ENCODE measurements at places on chromosomes 5 and 9.

- no peak for DNase-seq
Observed at GRCh38 chr5:131509801-131510200, 125.2 kb downstream of the RAPGEF6 start.

DNA sequence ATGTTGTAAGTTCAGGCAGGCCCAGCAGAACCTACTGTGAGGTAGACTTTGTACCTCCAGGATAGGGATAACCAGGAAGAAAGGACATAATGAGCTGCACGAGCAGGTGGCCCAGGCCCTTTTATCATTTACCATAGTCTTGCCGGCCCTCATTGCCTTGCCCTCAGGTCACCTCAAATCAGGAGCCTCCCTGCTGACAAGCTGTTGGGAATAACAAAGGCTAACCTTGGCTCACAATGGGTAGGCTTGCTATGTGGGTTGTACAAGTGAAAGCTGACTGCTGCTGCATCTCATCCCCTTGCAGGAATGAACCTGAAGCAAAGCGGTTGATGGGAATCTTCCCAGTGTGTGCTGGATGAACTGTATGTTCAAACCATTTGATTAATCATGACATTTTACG lies 159.5 kb upstream of the ACTBL2 start:
- DNase-seq = no peak

- no peak for DNase-seq
Observed at GRCh38 chr9:87685871-87686519, 39.9 kb upstream of the CTSL start.

- no peak for DNase-seq
Observed at GRCh38 chr5:5198135-5198534, 58.0 kb downstream of the ADAMTS16 start.

- no peak for DNase-seq
Observed at GRCh38 chr5:7394889-7395431, 978 bp upstream of the ADCY2 start.

GRCh38 chr5:140240987-140241706 lies 61.8 kb downstream of the PFDN1 start:
- peak; percentile 73 for DNase-seq

- DNase-seq = no peak
Observed at GRCh38 chr5:156379206-156379605, 52.2 kb downstream of the SGCD start.

- no peak for DNase-seq
Observed at GRCh38 chr5:13673511-13673910, 271.0 kb downstream of the DNAH5 start.

- DNase-seq = no peak
Observed at GRCh38 chr5:92694067-92694466, 887.0 kb downstream of the NR2F1-AS1 start.

GRCh38 chr5:146409054-146409671 lies 38.0 kb upstream of the TCERG1 start:
- peak; percentile 7 for DNase-seq

DNA sequence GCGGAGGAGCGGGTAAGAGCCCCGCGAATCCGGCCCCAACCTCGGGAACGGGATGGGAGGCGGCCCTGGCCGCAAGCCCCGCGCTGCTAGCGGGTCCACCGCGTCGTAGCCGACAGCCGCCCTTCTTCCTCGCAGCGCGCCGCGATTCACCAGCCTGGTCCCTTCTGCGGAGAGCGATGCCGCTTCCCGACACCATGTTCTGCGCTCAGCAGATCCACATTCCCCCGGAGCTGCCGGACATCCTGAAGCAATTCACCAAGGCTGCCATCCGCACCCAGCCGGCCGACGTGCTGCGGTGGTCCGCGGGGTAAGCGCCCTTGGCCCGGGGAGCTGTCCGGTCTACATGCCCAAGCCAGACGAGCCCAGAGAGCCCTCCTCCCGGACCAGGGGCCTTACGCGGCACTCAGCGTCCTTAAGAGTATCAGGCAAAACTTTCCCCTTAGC lies 335 bp downstream of the ROPN1L start:
- DNase-seq = no peak

GRCh38 chr9:23539311-23539710 lies 286.7 kb downstream of the ELAVL2 start:
- DNase-seq = no peak

GRCh38 chr5:14996997-14997396 lies 125.4 kb upstream of the ANKH start:
- no peak for DNase-seq

GRCh38 chr5:133389066-133389590 lies 223.2 kb downstream of the FSTL4 start:
- no peak for DNase-seq

DNA sequence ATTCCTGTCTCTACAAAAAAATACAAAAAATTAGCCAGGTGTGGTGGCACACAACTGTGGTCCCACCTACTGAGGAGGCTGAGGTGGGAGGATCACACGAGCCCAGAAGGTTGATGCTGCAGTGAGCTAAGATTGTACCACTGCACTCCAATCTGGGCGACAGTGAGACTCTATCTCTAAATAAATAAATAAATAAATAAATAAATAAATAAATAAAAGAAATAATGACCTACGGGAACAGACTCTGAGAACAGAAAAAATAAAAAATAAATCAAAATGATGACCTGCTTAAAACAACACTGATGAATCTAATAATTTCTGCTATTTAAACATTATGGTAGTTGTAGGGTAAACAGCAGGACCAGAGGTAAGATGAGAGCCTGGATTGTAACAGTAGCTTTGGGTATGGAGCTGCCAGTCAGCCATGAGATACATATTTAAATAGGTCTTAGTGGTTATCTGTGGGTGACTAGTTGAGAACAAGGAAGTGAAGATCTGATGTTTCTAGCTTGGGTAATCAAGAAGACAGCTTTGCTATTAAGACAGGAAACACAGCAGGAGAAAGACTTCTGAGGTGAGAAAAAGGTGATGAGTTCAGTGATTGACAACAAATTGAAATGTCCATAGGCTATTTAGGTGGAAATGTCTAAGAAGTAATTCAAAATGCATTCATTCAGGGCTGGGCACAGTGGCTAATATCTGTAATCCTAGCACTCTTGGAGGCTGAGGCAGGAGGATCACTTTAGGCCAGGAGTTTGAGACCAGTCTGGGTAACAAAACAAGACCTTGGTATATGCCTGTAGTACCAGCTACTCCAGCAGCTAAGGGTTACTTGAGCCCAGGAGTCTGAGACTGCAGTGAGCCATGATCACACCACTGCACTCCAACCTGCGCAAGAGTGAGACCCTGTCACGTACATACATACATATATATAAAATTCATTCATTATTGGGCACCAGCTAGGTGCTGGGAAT lies 11.0 kb downstream of the RNF145 start:
- DNase-seq = no peak

All from AG04449 (cell line).